ENCODE measurements at places on chromosomes 5 and 9.

- DNase-seq, result no peak
Observed at GRCh38 chr9:76576344-76576743, 117.4 kb downstream of the GCNT1 start.

GRCh38 chr9:70076678-70077077 is 33.0 kb downstream of the MAMDC2 start:
- DNase-seq, result no peak

DNA sequence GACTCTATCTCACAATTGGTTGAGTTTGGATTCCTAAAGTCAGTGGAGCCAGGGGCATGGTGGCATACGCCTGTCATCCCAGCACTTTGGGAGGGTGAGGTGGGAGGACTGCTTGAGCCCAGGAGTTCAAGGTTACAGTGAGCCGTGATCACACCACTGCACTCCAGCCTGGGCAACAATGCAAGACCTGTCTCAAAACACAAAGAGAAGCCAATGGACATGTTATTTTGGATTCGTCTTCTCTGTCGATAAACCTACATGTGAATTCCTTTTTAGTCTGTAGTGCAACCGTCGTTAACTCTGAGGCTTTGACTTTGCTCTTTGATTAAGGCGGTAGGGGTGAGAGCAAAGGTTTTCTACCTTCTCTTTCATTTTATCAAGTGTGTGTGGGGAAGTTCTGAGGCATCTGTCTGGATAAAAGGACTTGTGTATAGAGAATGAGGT is 142.7 kb downstream of the KDM4C start:
- DNase-seq, result no peak

DNA sequence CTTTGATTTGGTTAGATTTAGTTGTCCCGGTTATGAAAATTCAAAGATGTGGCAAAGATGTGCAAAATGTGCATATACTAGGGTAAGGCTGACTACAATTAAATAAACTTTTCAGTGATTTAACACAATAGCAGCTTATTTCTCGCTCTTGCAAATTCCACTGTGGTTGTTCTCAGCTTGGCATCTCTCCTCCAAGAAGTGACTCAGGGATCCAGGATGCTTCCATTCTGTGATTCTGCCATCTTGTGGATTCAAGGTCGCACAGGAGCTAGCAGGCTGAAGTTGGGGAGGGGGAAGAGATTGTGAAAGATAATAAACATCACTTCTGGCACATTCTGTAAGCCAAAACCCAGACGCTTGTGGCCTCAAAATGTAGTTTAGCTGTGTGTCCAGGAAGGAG is 60.1 kb upstream of the TGFBR1 start:
- no peak for DNase-seq

- DNase-seq, result no peak
Observed at GRCh38 chr5:72234265-72234700, 85.8 kb downstream of the MRPS27 start.

DNA sequence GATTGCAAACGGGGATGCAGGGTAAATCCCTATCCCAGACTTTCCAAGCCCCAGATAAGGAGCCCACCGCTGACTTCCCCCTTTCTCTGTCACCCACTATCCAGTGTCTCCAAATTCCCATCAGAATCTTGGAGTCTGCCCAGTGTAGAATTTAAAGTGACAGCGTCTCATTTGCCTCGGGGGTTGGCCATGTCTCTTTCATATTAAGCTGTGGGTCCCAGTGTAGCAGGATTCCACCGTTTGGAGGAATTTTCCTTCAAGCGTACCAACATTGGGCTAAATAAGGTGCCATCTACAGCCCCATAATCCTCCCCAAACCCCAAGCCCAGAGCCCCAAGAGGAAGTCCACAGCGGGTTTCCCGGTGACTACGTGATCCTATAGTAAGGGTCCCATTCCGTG is 1.1 kb downstream of the BRINP1 start:
- DNase-seq, result no peak

DNA sequence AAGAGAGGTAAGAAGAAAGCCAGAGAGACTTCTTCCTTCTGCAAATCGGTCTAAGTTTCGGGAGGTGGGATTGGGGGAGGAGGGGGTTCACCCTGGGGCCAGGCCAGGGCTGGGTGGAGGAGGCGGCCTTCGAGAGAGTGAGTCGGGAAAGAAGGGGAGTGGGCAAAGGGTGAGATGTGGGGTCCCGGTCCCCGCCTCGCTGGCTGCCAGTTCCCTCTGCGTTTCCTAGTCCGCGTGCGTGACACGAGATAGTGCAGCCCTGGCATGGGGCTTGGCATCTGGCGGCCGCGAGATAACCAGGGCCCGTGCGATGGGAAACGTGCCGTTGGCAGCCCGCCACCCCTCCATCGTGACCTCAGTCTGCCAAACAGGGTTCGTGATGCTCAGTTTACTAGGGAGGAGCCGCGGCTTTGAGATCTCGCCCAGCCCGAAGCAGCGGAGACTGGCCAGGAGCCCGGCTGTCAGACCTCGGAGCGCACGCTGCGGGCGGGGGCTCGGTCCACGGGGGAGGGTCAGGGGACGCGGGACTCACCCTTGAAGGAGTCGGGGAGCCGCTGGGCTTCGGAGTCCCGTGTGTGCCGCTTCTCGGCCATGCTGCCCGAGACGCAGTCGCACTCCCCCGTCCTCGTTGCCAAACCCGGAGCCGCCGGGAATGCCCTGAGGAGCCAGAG is at the start of gene STOM:
STOM (minus strand) TSS at position 656 of the 671 bp plus-strand sequence; CDS start at position 593, 63 bp downstream.
- DNase-seq, result peak; percentile 52

DNA sequence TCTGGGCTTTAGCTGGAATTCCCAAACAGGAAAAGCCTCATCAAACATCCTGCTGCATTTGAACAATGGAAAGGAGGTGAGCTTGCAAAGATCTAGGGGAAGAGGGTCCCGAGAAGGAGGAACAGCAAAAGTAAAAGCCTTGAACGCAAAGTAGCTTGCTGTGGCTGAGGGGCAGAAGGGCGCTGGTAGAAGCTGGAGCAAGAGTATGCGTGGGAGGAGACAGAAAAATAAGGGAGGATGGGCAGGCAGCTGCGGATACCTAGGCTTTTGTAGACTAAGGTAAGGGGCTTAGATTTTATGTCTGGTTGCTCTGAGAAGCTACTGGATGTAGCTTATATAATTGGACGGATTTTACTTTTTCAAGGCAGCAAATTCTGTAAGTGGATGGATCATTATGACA is 21.9 kb upstream of the TGFBR1 start:
- DNase-seq, result no peak

GRCh38 chr9:122190597-122191381 is 31.1 kb downstream of the MORN5 start:
- no peak for DNase-seq

GRCh38 chr5:139745132-139745799 is 50.3 kb upstream of the PSD2 start:
- peak; percentile 4 for DNase-seq

- no peak for DNase-seq
Observed at GRCh38 chr9:89600831-89601230, 4.0 kb upstream of the GADD45G start.

DNA sequence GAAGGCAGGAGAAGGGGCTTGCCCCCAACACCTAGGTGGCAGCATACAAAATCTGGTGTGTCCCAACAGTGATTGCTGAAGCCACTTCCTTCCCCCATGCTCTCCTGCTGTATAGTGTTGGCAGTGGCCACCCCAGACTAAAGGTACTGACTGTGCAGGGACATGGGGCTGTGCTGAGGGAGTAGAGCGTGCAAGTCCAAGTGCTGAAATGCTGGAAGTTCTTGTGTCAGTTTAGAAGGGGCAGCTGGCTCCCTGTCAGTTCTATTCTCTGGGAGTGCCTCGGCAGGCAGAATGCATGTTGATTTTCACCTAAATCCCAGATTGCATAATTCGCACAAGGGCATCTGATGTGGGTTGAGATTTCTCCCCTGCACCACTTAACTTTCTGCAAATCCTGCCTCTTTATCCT is 68.6 kb downstream of the GDNF start:
- DNase-seq, result no peak

- DNase-seq, result no peak
Observed at GRCh38 chr9:103397868-103398600, 402.9 kb downstream of the CYLC2 start.

GRCh38 chr9:70010015-70010414 is 33.6 kb upstream of the MAMDC2 start:
- DNase-seq, result no peak

- DNase-seq, result no peak
Observed at GRCh38 chr9:38110476-38110875, 41.4 kb upstream of the SHB start.

DNA sequence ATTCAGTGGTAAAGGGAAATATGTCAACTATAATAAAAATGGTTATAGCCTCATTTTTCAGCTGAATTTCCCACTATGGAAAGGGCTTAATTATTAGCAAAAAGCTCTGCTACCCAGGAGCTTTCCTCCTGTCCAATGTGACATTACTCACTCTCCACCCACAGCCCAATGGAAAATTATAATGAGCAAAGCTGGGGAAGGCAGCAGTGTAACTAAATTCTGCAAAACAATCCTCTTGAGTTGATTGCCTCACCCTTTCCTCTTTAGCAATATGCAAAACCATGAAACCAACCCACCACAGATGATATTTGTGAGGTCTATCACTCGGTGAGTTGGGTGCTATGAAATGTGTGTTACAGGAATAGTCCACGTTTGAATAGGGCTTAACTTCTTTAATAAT is 14.0 kb upstream of the PLPPR1 start:
- DNase-seq, result no peak

GRCh38 chr9:35903049-35903448 is 3.0 kb upstream of the HRCT1 start:
- DNase-seq, result no peak

DNA sequence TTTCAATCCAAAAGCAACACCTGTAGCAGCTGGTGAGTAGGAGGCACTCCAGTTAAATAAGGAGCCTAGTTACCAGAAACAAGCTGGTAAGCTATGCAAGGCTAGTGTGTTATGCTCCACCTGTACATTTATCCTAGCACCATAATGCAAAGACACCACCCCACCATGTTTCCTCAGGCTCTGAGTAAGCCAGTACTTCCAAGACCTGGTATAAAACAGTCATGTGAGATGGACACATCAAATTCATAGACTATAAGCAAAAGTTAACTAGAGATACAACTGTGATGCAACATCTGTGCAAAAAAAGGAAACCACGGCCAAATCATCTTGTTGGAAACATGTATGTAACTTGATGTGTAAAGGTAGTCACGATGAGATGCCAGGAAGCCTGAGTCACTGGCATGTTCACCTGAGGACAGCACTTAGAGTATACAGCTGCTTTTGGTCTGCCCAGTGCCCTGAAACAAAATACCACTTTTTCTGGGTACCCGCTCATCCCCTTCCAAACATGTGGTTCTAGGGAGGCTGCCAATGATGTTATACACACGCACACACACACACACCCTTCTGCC is 66.1 kb downstream of the CDK5RAP2 start:
- no peak for DNase-seq

DNA sequence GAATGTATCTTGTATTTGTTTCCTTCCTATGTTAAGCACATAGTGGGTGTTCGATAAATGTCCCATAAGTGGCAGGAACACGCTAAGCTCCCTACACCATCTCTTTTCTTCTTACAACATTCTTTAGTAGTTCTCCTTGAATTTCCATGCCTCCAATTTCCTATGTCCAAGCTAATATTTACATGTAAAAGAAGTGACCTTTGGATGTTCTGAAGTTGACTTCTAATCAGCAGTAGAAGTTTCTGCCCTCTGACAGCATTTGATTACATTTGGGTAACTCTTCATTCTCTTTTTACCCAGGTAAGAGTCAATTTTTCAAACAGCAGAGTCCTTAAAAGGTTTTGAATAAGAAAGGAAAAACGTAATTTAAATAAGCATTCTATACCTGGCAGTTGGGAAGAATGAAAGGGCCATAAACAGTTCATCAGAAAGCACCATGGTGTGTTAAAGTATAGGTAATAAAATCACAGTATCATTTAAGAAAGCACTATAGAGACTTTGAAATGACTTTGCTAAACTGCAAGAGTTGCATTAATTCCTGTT is 78.9 kb downstream of the TRPM3 start:
- DNase-seq, result no peak

GRCh38 chr5:68041293-68041692 is 174.3 kb upstream of the PIK3R1 start:
- no peak for DNase-seq

GRCh38 chr5:103450333-103451061 is 112.1 kb downstream of the NUDT12 start:
- no peak for DNase-seq

DNA sequence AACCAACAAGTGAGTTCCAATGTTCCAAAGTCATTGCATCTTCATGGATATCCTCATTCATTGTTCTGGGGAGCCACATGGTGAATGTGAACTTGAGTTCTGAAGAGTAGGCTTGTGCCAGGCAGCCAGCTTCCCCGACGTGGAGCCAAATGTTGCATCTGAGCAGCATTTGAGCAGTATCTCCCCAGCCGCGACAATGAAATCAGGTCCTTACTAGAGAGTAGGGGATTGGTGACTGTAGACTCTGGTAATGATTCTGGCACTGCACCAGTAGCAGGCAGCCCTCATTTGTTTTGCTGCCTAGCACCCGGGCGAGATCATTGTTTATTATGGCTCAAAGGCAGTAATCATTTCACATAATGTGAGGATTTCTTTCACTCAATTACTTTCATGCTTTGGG is 451.4 kb upstream of the C9orf72 start:
- no peak for DNase-seq

- DNase-seq, result no peak
Observed at GRCh38 chr5:178193251-178193809, 6.2 kb upstream of the GMCL2 start.

GRCh38 chr9:277601-278295 is 63.1 kb downstream of the DOCK8 start:
- DNase-seq, result no peak

GRCh38 chr9:33227008-33227398 is 13.0 kb upstream of the SPINK4 start:
- DNase-seq, result no peak

GRCh38 chr5:132207778-132208177 is 19.9 kb downstream of the P4HA2 start:
- no peak for DNase-seq

GRCh38 chr5:173962436-173962972 is 26.5 kb upstream of the C5orf47 start:
- no peak for DNase-seq

DNA sequence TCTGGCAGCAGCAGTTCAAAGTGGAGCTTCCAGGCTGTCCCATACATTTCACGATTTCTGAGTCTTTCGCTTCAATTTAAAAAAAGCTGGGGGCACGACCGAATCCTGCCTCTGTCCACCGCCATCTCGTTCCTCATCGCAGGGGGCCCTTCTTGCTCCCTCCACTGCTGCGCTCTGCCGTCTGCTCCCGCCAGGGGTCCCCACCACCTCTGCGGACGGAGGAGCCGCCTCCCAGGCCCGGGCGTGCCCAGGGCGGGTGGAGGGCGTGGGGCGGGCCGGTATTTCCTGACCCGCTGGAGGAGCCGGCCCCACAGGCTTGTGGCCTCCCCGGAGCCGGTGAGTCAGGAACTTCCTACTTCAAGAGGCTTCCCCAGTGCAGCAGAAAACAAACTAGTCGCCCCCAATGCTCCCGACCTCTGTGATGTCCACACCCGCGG is 50.4 kb downstream of the USP20 start:
- DNase-seq, result peak; percentile 73

Data from activated naive CD4-positive, alpha-beta T cell (primary cell).